ENCODE measurements at places on chromosomes 1 and 21. TPM values are rescaled to one million over a fixed set of nuclear protein-coding genes. Genes with fewer than 3 reads are reported as not detected.

The CA6 gene
- total RNA-seq: not detected

The AMY1C gene
- not detected for total RNA-seq

The FASLG gene
- not detected for total RNA-seq

The ANKRD45 gene
- not detected for total RNA-seq

The USH2A gene
- 0.02 TPM for total RNA-seq

The OR2L2 gene
- total RNA-seq: not detected

The ADORA3 gene
- not detected for total RNA-seq

The SYTL1 gene
- total RNA-seq: 0.37 TPM

The KRTAP25-1 gene
- total RNA-seq: not detected

The PIGV gene
- 13.6 TPM for total RNA-seq

The SPATA1 gene
- not detected for total RNA-seq

The OR2T5 gene
- not detected for total RNA-seq

The FAM131C gene
- total RNA-seq: 3.8 TPM

The FMO5 gene
- not detected for total RNA-seq

The C1orf115 gene
- 3.8 TPM for total RNA-seq

The VWA1 gene
- total RNA-seq: 5.0 TPM

The PPIAL4G gene
- total RNA-seq: not detected

The ELAPOR1 gene
- total RNA-seq: 0.23 TPM

The PRMT6 gene
- 15.2 TPM for total RNA-seq

The GBP7 gene
- total RNA-seq: not detected

The AADACL4 gene
- total RNA-seq: not detected

The COL24A1 gene
- total RNA-seq: 0.09 TPM

The TFF2 gene
- total RNA-seq: not detected

The INKA2 gene
- 1.6 TPM for total RNA-seq

The RIPK4 gene
- 1.8 TPM for total RNA-seq

The ZNF648 gene
- not detected for total RNA-seq

The MAN1A2 gene
- total RNA-seq: 23.7 TPM

The PLEKHO1 gene
- total RNA-seq: 6.7 TPM

The PRDM2 gene
- total RNA-seq: 7.2 TPM

The ADORA1 gene
- total RNA-seq: 0.17 TPM

The UBL4B gene
- total RNA-seq: not detected

The GCSAML gene
- total RNA-seq: not detected

The DNASE2B gene
- total RNA-seq: not detected

The SH2D1B gene
- total RNA-seq: not detected

The PGBD5 gene
- total RNA-seq: not detected

The GBP4 gene
- not detected for total RNA-seq

The NPHS2 gene
- total RNA-seq: not detected

The BEST4 gene
- not detected for total RNA-seq

The PYHIN1 gene
- total RNA-seq: not detected

The ARHGAP29 gene
- 19.8 TPM for total RNA-seq

The KISS1 gene
- total RNA-seq: not detected

The AZIN2 gene
- 1.6 TPM for total RNA-seq

The PEAR1 gene
- 0.27 TPM for total RNA-seq

The CCDC17 gene
- 1.2 TPM for total RNA-seq

The TDRD10 gene
- total RNA-seq: not detected

The CNIH3 gene
- 0.12 TPM for total RNA-seq

All from NCI-H460 (cell line).